ENCODE measurements at places on chromosomes 16 and 17.

- no peak for DNase-seq
These were observed 3.8 kb downstream of the SNX29 start for GRCh38 chr16:11980136-11980844.

- DNase-seq = no peak
These were observed 64.3 kb downstream of the PIGL start for GRCh38 chr17:16281351-16281750.

- no peak for DNase-seq
These were observed 3.1 kb downstream of the MMP15 start for GRCh38 chr16:58028541-58029070.

- DNase-seq = no peak
These were observed 91.7 kb upstream of the CACNG3 start for GRCh38 chr16:24164416-24164815.

DNA sequence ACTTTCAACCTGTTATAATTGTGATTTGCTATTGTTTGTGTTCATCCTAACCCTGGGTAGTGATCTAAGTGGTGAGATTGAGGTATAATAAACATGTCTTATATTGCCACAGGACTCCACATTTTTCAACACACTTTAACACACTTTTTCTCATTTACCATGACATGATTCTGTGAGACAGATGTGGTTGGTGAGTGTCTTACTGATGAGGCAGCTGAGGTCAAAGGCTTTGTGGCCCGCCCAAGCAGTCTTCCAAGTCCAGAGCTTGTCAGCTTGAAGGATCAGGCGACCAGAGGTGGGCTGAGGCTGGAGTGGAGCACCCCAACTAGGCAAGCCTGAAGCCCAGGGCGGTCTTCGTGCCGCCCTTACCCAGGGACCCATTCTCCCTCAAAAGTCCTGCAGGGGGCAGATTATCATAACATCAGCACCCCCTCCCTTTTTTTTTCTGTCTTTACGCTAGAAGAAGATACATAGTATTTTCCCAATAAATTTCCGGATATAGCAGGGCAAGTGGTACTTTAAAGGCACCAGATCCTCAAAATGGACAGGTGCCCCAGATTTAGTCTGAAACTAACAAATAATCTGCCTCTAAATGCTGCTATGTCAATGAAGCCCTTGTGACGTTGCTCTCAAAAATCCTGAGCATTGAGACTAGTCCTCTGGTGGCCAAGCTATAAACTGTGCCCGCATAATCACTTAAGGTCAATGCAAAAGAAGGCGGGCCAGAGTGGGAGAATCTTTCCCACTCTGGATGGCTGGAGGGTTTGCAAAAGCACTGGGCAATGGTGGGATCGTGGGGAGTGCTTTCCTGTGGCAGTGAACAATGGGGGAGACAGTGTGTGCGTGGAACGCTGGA lies 21.1 kb downstream of the KCTD19 start:
- no peak for DNase-seq

DNA sequence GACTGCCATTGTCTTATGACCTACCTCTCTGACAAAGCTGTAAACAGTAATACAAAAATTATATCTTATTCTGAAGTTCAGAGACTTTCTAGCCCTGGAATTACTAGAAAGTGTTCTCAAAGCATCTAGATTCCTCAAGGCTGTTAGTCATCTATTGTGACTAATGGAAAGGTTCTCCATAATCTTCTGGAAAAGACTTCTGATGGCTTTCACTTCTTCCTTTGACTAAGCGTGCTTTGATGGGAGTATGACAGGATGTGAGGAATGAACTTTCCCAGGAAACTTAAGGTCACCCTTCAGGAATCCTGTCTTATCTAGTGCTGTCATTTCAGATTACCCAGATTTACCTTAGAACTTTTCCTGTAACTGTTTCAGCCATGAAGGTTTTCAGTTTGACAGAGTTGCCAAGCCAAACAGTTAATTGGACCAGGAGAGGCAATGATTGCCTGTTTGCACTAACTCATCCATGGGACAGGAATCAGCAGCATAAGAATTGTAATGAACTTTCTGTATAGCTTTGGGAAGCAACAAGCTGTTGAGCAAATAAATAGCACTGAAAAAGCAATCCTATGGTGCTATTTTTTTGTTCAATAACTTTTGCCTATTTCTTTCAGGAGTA lies 43.5 kb downstream of the AP2B1 start:
- DNase-seq = no peak
